NCI-H510A (cell line): ENCODE measurements at places on chromosomes 13 and 19.
A peak's percentile ranks its signal among the peaks of the same experiment; 100 is the strongest.

- no peak for DNase-seq
Measured at GRCh38 chr13:91609353-91609752, 210.9 kb downstream of the GPC5 start.

DNA sequence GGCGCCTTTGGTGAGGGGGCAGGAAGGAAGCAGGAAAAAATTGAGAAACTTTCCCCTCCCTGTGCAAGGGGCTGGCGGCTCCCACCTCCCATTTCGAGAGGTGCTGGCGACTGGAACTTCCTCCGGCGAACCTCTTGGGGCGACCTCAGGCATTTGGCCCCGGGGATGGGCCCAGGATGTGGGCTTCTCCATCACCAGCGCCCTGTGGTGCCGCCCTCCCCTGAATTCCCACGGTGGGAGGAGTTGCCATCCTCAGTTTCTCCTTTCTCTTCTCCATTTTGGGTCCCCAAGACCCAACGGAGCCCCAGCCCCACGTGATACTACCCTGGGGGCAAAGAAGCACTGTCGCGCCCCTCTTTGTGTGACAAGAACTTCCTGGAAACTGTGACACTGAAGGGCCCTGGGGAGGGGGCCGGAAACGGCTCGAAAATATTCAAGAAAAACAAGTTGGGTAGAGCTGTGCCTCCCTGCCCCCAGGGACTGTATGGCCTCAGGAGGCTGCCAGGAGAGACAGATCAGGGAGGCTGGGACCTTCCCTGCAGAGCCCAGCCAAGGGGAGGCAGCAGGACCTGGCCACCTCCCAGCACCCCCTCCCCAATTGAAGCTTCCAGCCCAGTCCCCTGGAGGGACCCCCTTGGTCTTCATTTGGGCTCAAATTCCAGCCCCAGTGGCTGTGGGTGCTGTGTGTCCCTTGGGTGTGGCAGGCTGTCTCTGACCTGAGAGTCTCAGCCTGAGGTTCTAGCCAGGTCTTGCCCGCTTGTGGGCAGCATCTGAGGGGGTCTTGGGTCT lies 16.2 kb upstream of the AP1M2 start:
- DNase-seq, result no peak

- no peak for DNase-seq
Measured at GRCh38 chr13:50140581-50141374, 125.5 kb downstream of the KCNRG start.

GRCh38 chr13:112236016-112236415 lies 140.1 kb upstream of the SPACA7 start:
- no peak for DNase-seq

- DNase-seq, result no peak
Measured at GRCh38 chr13:50224534-50224933, 209.3 kb downstream of the KCNRG start.

- DNase-seq, result no peak
Measured at GRCh38 chr13:103199380-103200088, 133.3 kb upstream of the SLC10A2 start.

DNA sequence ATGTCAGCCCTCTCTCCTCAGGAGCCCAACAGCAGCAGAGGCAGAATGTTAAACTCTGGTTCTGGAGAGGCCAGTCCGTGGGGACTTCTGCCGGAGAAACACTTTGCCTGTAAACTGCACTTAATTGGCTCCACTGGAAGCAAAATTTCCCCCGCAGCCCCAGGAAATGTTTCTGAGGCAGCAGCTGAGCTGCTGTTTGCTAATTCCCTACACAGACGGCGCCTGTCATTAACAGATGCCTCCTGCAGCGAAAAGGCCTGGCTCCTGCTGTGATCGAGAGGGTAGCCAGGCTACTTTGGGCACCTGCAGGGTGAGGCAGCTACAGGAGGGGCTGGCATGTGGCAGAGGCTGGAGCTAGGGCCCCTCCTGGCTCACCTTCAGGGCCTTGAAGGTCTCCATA lies 5.2 kb upstream of the TM6SF2 start:
- DNase-seq, result peak; percentile 74

DNA sequence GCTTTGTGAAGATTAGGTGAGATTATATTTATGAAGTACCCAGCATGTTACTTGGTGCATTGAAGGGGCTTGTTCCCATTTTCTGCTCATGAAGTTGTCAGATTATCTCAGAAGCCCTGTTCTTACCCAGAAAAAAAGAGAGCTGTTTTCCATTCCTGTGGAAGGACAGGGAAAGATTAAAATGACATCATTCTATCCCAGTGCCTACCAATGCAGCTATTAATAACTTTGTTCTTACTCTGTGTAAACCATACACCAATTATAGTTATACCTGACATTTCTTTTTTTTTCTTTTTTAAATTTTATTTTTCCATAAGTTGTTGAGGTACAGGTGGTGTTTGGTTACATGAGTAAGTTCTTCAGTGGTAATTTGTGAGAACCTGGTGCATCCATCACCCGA lies 18.6 kb downstream of the ZNF507 start:
- no peak for DNase-seq

DNA sequence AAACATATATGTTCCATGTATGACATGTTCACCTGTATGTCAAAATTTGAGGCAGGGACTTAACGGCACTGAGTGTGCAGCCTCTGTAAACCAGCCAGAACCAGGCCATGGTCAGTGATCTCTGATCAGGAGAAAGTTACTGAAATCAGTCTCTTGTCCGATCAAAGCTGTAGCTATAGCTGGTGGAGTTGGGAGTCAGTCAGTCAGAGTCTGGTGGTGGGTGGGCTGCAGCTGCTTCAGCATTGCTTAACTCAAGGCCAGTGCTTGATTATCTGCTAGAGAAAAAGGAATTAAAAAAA lies 78.3 kb downstream of the ANKRD10 start:
- no peak for DNase-seq

GRCh38 chr19:49920624-49921363 lies 8.2 kb upstream of the ATF5 start:
- no peak for DNase-seq

DNA sequence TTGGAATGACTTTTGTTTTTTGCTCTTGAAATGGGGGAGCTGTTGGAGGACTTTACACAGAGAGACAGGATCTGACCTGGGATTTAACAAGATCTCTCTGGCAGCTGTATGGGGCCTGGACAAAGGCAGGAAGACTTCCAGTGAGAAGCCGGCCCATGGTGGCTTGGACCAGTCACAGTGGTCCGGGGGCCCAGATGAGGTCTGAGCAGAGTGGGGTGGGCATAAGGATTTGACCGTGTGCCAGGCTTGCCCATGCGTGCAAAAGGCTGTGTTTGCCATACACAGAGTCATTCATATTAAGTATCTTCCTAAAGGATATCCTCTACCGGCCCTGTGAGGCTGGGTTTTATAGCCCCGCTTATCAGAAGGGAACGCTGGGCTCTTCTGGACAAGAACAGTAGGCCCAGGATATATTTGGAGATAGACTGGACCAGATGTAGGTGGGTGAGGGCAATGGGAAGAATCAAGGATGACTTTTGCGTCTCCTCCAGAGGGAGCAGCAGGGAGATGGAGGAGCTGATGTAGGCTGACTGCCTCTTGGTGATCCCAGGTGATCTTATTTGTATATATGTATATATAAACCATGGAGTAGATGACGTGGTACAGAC lies 4.1 kb downstream of the SPACA6 start:
- no peak for DNase-seq

GRCh38 chr19:50602935-50603334 lies 34.7 kb upstream of the LRRC4B start:
- no peak for DNase-seq

DNA sequence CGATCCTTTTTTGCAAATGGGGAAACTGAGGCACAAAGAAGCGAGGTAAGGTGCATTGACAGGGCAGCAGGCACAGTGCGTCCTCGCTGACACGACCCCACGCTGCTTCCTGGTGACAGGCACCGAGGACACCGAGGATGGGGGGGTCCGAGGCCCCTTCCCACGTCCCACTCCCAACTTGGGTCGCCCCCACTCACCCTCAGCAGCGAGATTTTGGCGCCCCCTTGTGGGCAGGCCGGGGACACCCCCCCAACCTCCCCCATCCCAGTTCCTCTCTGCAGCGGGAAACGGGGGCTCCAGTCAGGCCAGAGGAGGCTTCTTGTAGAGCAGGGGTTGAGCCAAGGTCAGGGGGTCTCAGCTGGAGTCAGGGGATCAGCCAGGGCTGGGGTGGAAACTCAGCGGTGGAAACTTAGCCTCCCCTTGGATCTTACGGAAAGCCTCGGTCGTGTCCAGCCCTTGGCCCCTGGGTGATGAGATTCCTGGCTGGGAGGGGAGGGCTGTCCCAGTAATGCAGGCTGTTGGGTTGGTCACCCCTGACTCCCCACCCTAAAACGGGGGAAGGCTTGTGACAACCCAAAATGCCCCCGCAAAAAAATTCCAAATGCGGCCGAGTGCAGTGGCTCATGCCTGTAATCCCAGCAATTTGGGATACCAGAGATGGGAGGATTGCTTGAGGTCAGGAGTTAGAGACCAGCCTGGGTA lies 8.2 kb downstream of the SMIM24 start:
- DNase-seq, result no peak

- no peak for DNase-seq
Measured at GRCh38 chr19:38213911-38214625, 10.0 kb downstream of the DPF1 start.

- DNase-seq, result no peak
Measured at GRCh38 chr13:32206097-32206740, 108.9 kb downstream of the ZAR1L start.

DNA sequence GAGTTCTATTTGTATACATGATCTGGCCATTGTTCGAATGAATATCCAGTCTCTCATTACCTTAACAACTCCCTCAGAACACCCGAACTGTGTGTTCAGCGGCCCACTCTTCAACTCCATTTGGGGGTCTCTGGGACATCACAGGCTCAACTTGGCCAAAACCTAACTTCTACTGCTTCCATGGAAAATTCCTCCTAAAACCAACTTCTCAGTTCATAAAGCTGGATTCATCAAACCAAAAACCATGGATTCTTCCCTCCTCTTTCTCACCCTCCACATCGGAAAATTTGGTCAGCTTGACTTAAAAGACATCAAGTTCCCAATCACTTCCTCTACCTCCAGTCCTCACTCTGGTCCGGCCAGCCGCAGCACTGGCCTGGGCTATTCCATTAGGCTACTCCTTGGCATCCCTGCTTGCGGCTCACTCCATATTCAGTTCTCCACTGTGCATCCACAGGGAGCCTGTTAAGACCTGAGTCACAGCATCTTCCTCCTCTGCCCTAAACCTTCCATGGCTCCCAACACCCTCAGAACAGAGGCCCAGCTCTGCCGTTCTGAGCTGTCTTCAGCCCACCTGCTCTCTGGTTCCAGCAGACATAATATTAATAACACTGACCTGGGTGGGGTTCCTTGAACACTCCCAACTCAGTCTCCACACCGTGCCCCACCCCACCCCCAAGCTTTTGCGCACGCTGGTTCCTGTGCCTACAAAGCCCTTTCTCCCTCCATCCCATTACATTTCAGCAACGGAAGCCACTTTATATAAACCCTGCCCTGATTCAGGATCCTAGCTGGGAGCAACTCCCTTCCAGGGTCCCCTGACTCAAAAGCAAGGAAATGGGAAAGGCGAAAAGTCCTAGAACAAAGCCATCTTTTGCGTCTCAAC lies 1.1 kb downstream of the ZNF792 start:
- no peak for DNase-seq

GRCh38 chr13:77349365-77349764 lies 22.5 kb upstream of the MYCBP2 start:
- no peak for DNase-seq

GRCh38 chr13:94596575-94596971 lies 621 bp upstream of the TGDS start:
- no peak for DNase-seq

- no peak for DNase-seq
Measured at GRCh38 chr19:16457954-16458331, 13.8 kb downstream of the EPS15L1 start.
